Mesothelial cell of epicardium (in vitro differentiated cells): ENCODE measurements at places on chromosomes 6 and 20. TPM values are rescaled to one million over a fixed set of nuclear protein-coding genes. Genes with fewer than 3 reads are reported as not detected.

DNA sequence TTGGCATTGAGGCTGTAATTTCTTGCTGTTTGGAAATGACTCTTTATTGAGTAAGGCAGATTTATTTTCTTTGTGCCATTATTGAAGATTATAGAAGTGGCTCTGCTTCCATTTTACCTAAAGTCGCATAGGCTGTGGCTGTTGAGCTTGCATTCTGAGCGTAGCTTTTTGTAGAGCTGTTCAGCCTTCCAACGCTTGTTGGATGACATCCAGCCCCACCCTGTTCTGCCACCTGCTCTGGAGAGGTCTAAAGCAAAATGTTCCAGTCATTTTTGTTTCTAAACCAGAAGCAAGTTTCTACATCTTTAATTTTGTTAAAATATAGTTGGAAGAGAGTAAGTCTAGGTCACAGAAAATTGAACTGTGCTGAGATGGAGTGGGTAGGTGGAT is 24.4 kb downstream of the UST start:
- no peak for DNase-seq

DNA sequence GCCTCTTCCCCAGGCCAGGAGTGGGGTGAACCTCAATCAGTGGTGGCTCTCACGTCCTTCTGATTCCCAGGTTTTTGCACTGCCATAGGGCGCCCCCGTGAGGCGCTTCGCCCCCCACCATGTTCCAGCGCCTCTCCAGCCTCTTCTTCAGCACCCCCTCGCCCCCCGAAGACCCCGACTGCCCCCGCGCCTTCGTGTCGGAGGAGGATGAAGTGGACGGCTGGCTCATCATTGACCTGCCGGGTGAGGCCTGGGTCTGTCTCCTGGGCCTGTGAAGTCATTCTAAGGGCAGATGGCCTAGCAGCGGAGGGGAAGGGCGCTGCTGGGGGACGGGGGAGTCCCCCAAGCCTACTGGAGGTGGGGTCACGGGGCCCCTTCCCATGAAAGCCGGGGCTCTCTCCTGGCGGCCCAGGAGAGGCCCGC is 4.5 kb downstream of the TP53INP2 start:
- peak; percentile 69 for DNase-seq

DNA sequence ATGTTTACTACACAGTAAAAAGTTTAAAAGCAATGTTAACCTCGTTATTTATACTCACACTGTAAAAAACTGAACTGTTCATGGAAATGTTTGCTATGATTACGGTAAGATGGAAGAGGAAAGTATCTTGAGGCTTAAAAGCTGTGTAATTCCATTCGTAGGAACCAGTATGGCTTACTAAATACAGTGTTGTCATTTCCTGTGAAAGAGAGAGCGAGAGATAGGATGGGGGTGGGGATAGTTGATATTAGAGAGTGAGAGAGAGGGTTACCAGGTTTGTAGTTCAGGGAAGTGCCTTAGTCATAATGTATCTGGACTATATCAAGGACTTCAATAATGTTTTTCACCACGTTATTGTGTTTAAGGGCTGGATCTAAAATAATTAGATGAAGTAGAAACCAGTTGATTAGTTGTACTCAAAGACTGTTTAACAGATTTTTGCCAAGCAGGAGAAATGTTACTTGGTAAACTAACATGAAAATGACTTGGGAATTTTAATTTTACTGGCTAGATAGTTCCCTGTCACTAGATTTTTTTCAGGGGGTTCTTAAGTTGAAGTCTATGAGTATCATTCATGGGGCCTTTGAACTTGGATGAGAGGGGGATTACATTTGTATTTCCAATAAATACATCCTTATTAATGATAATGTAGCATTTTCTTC is 30.4 kb downstream of the AFDN start:
- no peak for DNase-seq

TINAG gene
- total RNA-seq: not detected in 3 replicates
